Stimulated activated CD8-positive, alpha-beta memory T cell treated with anti-CD3 and anti-CD28 coated beads, Interleukin-7, amount 100 ng/mL, for 48 hours (primary cell): ENCODE measurements at places on chromosomes 11 and 22.

GRCh38 chr11:125271483-125272091 lies 107.0 kb downstream of the PKNOX2 start:
- no peak for DNase-seq

- no peak for DNase-seq
Observed at GRCh38 chr11:23732026-23732425, 764.8 kb upstream of the LUZP2 start.

DNA sequence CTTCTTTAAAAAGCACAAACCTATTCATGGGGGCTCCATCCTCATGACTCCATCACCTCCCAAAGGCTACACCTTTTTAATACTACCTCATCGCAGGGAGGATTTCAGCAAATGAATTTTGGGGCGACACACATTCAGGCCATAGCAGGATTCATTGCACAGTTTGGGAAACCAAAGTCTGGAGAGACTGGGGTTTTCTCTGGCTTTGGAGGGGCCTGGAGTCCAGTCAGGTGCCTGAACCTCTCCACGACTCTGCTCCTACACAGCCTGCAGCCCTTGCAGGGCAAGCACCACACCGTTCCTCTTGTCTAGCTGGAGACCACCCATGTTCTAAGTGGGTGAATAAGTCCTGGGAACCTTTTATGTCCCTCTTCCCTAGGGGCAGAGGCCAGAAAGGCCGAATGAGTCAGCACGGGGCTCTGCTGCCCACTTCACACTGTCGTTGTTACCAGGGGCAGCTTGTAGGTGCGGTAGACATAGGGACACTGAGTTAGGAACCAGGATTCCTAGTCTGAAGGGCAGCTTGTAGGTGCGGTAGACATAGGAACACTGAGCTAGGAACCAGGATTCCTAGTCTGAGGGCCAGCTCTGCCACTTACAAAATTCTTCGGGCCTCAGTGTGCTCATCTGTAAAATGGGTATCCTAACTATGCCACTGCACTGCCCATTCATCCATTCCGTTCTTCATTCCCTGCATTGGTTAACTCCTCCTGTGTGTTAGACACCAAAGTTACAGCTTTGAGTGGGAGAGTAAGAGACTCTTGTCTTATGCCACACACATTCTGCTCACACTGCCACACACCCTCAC lies 251.7 kb upstream of the B3GAT1 start:
- DNase-seq, result no peak

GRCh38 chr11:92423115-92424034 lies 198.8 kb downstream of the FAT3 start:
- no peak for DNase-seq

DNA sequence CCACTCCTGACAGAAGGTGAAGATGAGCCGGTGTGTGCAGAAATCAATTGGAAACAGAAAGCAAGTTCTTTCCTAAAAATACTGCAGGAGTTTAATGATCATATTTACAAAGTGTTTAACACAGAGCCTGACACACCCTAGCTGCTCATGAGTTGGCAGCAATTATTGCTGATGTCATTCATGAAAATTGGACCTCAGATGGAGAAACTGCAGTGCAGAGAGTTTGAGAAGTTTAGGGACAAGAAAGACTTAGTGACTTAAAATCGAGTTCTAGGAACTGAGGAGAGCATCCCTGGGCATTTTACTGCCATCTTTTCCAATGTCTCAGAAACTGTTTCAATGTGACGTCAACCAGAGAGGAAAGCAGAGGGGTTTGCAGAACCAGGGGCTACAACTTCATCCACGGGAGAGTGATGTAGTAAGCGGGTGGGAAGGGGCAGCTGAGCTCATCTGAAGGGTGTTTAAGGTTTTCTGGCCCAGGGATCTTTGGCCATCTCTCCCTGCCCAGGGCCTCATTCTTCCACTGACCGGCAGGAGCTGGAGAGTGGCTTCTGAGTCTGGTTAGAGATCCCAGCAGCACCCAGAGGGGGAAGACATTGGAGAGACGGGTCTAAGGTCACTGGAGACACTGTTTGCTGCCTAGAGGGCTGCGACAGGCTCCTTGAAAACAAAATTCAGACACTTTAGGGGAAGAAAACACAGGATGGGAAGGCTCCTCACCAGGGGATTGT lies 21.1 kb upstream of the IGLL5 start:
- DNase-seq, result no peak

DNA sequence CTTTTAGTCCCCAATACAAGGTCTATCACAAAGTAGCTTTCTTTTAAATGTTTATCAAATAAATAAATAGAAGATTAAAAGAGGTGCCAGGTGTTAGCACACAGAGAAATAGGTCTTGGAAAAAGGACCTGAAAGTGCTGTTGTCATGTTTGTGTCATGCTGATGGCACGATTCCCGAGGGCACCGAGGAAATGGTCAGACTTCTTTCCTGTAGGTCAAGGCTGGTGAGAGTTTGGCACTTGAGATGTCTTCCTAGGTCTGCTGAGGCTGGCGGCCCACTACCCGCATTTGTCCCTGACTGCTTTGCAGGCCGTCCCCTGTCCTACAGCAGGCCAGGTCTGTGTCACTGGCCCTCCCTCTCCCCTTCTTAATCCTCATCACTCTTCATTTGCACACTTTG lies 112.1 kb downstream of the ATXN10 start:
- no peak for DNase-seq

DNA sequence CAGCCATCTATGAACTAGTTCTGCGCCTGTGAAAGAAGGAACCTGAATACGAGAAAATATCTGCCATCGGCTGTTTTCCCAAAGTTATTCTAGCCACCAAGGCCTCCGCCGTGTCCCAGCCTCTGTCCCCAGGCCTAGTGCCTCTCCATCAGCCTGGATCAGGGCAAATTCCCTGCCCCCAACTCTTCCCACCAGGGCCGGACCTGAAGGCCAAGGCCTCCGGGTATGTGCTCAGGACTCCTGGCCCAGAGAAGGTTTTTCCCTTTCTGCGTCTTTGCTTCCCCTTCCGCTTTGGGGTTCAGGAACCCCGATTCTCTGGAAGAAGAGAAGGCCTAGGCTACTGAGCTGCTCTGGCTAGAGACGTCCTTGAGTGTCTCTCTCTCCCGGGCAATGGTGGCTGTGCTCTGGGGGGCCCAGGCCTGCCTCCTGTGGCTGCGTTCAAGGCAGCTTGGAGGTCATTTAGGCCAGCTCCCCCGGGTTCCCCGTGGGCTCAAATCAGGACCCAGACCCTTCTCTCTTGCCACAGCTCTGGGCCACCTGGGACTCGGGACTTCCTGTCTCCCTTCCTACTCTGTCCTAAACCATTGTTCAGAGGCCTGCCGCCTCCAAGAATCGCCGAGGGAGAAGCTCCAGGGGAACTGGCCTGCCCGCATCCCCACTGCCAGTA lies 1.6 kb downstream of the ALX4 start:
- DNase-seq, result no peak

- no peak for DNase-seq
Observed at GRCh38 chr11:113274713-113275582, 39.4 kb upstream of the TTC12 start.

DNA sequence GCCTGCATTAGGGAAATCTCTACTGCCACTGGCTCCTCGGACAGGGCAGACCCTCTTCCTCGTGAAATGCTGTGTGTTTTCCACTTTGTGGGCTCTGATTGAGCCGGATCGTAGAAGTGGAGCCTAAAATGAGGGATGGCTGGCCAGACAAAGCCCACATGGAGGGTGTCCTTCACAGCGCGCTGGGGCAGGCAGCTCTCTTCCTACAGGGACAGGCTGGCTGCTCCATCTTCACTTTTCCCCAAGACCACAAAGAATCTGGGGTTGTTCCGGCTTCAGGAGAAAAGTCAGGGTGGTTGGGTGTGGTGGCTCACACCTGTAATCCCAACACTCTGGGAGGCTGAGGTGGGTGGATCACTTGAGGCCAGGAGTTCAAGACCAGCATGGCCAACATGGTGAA lies 94.9 kb downstream of the MORC2 start:
- DNase-seq, result no peak

DNA sequence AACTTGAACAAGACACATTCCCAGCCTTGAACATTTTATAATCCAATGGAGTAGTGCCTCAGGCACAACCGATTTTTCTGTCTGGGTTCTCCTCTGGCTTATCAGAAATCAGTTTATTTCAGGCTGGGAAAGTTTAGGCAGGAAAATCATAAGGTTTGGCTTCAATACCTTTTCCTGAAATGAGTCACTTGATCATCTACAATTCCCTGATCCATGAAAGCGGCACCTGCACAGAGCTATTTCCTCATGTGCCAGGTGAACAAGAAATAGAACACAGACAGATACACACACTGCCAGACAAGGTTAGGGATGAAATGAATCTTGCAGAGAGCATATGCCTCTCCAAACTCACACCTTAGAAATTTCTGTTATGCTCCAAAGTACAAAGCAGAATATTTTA lies 106.7 kb upstream of the OR9G4 start:
- no peak for DNase-seq

- no peak for DNase-seq
Observed at GRCh38 chr11:134341805-134342571, 10.2 kb downstream of the GLB1L2 start.

DNA sequence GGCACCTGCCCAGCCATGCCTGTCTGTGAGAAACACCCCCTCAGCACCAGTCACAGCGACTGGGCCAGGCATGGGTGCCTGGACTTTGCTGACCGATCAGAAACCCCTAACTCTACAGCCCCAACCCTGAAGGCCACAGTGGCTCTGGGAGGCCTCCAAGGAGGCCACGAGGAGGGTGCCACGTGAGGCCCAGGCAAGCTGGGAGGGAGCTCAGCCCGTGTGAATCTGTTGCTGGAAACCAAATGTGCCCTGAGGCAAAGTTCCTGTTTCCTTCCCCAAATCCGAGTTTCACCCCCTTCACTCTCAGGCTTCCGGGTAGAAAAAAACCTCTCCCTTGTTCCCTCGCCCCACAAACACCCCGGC lies 1.3 kb downstream of the UNC93B1 start:
- no peak for DNase-seq
